Activated CD8-positive, alpha-beta memory T cell treated with anti-CD3 and anti-CD28 coated beads for 1 hour (primary cell): ENCODE measurements at places on chromosomes 4 and X.

- DNase-seq, result no peak
These were observed 188.8 kb upstream of the BMP3 start for GRCh38 chr4:80841587-80842281.

- no peak for DNase-seq
These were observed 54.2 kb upstream of the CBR4 start for GRCh38 chr4:169064296-169064695.

GRCh38 chr4:75135068-75135825 is 202.3 kb downstream of the PARM1 start:
- DNase-seq, result no peak

DNA sequence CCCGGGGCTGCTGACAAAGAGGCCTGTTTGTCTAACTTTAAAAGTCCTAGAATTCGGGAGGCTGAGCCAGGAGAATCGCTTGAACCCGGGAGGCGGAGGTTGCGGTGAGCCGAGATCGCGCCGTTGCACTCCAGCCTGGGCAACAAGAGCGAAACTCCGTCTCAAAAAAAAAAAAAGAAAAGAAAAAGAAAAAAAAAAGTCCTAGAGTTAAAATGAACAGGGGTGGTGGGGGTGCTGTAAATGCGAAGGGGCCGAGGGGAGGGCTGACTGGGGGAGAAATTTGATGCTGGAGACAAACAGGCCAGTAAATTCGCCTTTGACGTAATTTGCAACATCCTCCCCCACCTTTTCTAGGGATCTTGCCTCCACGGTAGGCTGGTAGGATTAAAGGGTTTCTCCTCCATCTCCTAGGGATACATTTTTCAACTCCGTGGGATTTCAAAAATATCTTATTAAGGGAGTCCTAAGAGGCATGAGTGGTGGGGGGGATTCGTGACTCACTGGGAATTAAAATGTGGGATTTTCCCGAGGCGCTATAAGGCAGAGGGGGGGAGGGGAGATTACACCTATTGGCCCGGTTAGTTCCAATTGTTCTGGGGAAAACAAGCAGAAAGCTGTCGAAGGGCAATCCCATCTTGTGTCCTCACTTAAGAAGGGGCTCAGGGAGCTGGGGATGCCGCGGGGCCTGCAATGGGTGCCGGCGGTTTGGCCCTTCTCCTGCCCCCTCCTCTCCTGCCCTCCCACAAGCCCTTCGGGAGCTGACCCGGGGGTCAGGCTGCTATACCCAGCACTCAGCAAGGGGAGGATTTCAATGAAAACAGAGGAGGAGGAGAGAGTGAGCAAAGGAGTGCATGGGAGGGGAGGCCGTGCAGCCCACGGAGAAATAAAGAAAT is 3.0 kb upstream of the BCOR start:
- no peak for DNase-seq

- DNase-seq, result no peak
These were observed 185.7 kb upstream of the NWD2 start for GRCh38 chr4:37058826-37059225.

DNA sequence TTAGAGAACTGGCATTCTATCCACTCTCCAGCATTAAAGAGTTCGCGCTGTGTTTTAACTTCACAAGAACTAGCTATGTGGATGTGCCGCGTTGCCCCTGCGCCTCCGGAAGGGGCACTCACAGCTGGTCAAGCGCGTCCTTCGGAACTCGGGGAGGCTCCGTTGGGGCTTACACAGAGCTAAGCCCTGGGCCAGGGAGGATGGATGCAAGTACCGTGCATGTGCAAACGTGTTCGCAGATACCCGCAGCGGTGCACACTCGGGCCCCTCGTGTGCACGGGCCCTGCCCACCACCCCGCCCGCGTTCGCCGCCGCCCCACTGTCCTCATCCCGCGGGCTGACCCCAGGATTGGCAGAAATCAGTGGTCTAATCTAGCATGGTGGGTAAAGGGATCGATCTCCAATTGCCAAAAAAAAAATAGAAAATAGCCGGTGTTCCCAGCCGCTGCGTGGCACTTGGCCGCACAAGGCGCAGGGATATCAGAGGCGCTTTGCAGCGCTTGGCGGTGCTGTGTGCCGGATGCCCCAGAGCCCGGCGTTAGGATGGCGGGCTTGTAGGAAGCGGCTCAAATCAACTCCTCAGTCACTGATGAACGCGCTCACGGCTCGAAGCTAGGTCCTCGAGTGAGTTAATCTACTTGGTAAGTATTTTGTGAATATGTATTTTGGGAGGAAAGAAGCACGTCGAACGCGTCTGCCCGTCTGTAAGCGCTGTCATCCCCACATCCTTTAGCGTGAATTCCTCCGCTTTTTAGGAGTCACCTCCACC is 989 bp upstream of the PCDH10 start:
- no peak for DNase-seq

DNA sequence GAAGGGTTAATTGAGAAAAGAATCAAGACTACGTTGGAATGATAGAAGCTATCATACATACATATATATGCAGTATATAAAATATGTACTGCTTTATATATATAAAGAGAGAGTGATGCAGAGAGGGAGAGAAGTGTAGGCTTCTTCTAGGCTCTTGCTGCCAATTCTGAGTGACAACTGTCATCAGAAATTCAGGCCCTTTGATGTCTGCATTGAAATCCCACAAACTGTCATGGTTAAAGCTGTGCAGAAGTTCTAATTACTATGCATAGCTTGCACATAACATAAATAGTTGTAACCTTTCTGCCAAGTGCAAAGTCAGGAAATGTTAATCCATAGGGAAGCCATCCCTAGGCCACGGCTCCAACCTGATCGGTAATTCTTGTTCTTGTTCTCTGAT is 251.0 kb downstream of the STIM2 start:
- DNase-seq, result no peak

DNA sequence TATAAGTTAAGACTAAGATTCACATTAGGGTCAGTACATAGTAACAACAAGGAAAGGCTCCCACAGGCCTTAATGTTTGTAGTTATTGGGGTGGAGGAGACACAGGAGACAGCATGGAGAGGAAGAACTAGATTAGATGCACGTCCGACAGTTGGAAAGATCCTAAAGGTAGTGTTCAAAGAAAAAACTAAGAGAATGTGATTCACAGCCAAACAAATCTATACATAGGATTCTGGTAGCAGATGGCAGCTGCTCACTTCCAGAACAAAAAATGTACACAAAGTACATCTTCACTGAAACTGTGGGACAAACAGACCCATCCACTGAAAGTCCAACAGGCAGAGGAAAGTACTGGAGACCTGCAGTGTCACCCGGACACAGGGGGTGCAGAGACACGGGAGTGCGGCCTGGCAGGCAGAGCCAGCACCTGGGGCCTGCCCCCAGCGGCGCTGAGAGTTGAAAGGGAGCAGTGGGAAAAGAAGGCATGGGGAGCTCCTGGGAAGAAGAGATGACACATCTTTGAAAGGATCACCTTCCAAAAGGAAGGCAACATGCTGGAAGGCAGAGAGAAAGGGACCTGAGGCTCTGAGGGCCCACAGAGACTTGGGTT is 40.0 kb downstream of the NELFA start:
- no peak for DNase-seq

DNA sequence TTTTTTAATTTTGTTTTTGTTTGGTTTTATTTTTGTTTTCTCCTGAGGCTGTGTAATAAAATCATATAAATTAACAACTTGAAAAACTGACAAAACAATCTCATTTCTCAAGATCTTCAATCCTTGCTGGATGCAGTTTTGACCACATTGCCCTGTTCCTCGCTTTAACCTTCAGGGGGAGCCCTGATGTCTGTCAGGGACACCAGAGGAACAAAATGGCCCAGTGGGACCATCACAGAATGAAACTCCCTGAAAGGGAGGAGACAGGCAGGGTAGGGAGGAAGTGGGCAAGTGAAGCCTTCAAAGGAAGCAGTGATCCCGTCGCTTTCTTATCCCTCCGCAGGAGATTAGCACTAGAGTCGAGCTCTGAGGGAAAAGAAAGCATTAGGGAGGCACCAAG is 274.9 kb upstream of the LDB2 start:
- DNase-seq, result no peak

- DNase-seq, result no peak
These were observed 354.9 kb downstream of the RPA4 start for GRCh38 chrX:97238632-97239031.

DNA sequence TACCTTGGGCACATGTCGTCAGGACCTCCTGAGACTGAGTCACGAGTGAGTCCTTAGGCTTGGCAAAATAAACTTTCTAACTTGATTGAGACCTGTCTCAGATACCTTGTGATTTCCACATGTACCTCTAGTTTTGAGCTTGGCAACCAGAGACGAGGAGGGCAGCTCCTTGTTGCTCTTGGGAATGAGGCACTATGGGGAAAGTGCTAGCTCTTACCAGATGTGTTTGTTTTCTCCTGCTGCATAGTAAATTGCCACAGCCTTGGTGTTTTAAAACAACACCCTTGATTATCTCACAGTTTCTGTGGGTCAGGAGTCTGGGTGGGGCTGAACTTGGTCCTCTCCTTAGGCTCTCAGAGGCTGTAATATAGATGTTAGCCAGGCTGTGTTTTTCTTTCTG is 59.1 kb upstream of the MAML3 start:
- DNase-seq, result no peak

- no peak for DNase-seq
These were observed 202.2 kb upstream of the ETNPPL start for GRCh38 chr4:108965016-108965415.

DNA sequence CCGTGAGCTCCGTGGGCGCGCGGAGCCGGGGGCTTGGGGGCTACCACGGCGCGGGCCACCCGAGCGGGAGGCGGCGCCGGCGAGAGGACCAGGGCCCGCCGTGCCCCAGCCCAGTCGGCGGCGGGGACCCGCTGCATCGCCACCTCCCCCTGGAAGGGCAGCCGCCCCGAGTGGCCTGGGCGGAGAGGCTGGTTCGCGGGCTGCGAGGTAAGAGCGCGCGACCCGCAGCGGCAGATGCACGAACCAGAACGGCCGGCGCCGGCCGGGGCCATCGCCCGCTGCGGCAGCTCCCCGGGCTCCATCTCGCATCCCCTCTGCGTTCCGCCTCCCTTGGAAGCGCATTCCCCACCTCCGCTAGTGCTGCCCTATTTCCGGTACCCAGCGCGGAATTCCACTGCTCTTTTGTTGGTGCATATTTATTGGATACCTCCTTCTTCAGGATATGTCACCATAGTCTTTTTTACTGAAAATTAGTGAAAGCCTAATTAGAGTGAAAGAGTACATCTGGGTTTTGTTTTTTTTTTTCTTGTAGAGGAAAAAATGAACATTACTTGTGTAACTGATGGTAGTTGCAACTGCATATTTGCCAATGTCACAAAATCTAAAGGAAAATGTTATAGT is 797 bp downstream of the PKD2 start:
- DNase-seq, result no peak
